ENCODE measurements at places on chromosomes 3 and 15. TPM values are rescaled to one million over a fixed set of nuclear protein-coding genes. Genes with fewer than 3 reads are reported as not detected.

Gene IL12A
- not detected for total RNA-seq

DNA sequence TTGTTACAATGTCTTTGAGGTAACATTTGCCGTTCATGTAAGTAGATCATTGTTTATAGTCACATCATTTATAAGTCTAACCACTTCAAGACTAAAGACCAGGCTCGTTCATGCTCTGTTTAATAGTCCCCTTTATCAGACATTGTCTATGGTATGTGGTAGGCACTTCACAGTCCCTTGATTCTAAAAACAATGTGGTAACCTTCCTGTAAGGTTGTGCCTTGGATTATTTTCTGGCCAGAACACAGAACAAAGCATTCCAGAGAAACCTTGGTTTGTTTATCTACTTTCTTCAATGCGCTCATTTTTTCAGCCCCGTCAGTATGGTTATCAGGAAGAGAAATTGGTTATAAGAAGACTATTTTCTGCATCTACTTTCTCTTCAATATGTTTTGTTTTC is 16.3 kb upstream of the ST3GAL6 start:
- no peak for DNase-seq

DNA sequence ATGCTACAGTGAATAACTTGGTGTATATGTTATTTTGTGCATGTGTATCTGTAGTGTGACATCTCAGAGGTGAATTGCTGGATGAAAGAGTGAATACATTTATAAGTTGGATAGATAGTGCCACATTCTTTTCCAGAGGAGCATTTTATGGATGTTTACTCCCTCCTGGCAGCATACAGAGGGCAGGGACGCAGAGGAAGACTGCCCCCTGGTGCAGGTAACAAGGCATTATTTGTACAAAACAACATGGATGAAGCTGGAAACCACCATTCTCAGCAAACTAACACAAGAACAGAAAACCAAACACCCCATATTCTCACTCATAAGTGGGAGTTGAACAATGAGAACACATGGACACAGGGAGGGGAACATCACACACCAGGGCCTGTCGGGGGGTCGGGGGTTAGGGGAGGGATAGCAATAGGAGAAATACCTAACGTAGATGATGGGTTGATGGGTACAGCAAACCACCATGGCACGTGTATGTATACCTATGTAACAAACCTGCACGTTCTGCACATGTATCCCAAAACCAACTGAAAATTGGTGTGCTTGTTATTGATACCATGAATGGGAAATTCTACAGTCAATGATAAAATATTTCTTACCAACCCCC is 57.9 kb upstream of the CTXND1 start:
- peak; percentile 58 for DNase-seq

- no peak for DNase-seq
These were observed 19.7 kb downstream of the TMEM43 start for GRCh38 chr3:14144423-14145075.

GRCh38 chr3:12342151-12342550 is 53.3 kb downstream of the PPARG start:
- no peak for DNase-seq
